ENCODE measurements at places on chromosomes 4 and X.

DNA sequence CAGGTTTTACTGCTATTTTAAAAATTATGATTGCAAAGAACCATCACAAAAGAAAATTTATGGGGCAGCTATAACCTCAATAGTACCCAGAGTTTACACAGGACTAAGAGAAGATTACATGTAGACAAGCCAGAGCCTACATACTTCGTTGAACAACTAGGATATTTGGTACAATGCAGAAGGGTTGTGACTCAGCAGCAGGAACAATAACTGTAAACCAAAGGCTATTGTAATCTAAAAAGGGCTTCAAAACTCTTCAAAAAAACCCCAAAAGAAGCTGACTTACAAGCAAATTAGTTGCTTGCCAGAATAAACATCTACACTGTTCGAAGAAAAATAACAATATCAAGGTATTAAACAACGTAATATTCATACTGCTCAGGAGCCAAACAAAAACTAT is 618.0 kb downstream of the STPG2 start:
- DNase-seq = no peak
- H3K4me1 ChIP-seq = no peaks in the 10 kb centered on the region
- H3K4me3 ChIP-seq = no peak overlapping the region
- no peaks in the 10 kb centered on the region for H3K27me3 ChIP-seq
- H3K36me3 ChIP-seq = no peaks in the 10 kb centered on the region

- H3K27ac ChIP-seq = no peak overlapping the region
- no peaks in the 10 kb centered on the region for H3K27me3 ChIP-seq
- H3K4me1 ChIP-seq = no peaks in the 10 kb centered on the region
- H3K36me3 ChIP-seq = no peaks in the 10 kb centered on the region
- no peak for DNase-seq
- H3K4me3 ChIP-seq = no peak overlapping the region
Observed at GRCh38 chr4:126137782-126138170, 823.0 kb downstream of the FAT4 start.

GRCh38 chr4:83708500-83709175 is 172.7 kb downstream of the GPAT3 start:
- H3K4me3 ChIP-seq = no peak overlapping the region
- H3K27ac ChIP-seq = no peak overlapping the region
- no peaks in the 10 kb centered on the region for H3K4me1 ChIP-seq
- H3K36me3 ChIP-seq = no peaks in the 10 kb centered on the region
- no peak for DNase-seq

GRCh38 chrX:152989292-152989658 is 4.6 kb downstream of the PNMA5 start:
- H3K4me3 ChIP-seq = no peak overlapping the region
- H3K27ac ChIP-seq = no peak overlapping the region
- no peaks in the 10 kb centered on the region for H3K4me1 ChIP-seq
- H3K36me3 ChIP-seq = no peaks in the 10 kb centered on the region
- DNase-seq = no peak
- H3K27me3 ChIP-seq = no peaks in the 10 kb centered on the region

DNA sequence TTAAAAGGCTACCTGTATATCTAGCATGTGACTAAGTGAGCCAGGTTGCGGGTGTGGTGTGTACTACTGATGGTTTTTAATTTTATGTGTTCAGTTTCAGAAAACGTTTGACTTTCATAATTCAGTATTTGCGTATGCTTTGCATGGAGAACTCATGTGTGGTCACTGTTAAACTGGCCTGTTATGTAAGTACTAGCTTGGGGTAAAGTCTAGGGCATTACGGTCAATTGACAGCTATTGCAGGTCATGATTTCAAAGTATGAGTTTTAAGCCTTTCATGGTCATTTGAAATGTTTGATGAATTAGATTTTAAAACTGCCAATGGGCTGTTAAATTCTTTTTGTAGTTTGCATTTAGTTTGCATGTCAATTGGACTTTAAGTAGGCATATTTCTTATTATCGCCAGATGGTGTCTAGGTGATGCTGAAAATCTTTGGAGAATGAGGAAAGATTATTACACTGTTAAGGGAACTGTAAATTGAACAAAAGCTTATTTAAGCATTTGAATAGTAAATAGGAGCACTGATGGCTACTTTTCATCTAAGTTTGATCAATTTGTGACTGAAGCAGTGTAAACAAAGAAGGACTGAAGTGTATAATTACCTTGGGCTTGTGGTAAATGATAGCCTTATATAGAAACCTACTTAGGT is 563.4 kb downstream of the DACH2 start:
- H3K36me3 ChIP-seq = no peaks in the 10 kb centered on the region
- no peak for DNase-seq
- no peak overlapping the region for H3K27ac ChIP-seq
- H3K27me3 ChIP-seq = no peaks in the 10 kb centered on the region
- no peak overlapping the region for H3K4me3 ChIP-seq

DNA sequence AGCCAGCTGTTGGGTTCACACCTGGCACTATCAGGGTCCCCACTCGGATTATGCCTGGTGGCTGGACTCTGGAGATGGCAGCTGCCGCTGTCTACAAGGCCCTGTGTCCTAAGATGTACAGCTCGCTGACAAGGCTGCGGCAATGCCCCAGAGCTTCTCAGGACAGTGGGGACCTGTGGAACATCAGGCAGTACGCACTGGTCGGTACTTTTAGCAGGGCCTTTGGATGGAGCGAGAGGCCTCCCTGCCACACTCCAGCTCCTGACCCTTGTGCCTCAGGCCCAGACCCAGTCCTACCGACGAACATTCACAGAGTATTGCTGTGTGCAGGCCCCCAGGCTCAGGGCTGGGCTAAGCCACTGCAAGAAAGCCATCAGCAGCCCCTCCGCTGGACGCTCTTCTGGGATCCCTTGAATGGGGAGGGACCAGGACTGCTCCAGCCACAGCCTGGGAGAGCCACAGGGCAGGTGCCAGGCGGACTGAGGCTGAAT is 45.7 kb upstream of the HMX1 start:
- no peak overlapping the region for H3K4me3 ChIP-seq
- no peaks in the 10 kb centered on the region for H3K36me3 ChIP-seq
- H3K27ac ChIP-seq = no peak overlapping the region
- H3K27me3 ChIP-seq = peaks cover 5% of the 10 kb centered on the region
- no peaks in the 10 kb centered on the region for H3K4me1 ChIP-seq

- peak overlapping the region; percentile 26 for H3K4me3 ChIP-seq
- peaks cover 10% of the 10 kb centered on the region for H3K27me3 ChIP-seq
- H3K4me1 ChIP-seq = peaks cover 11% of the 10 kb centered on the region
- H3K36me3 ChIP-seq = no peaks in the 10 kb centered on the region
- H3K27ac ChIP-seq = no peak overlapping the region
- no peak for DNase-seq
Observed at GRCh38 chr4:16082426-16083240, 1.2 kb downstream of the PROM1 start.

GRCh38 chr4:1029529-1029928 is 18.1 kb downstream of the FGFRL1 start:
- H3K27me3 ChIP-seq = no peaks in the 10 kb centered on the region
- no peaks in the 10 kb centered on the region for H3K36me3 ChIP-seq
- no peak for DNase-seq
- H3K4me1 ChIP-seq = no peaks in the 10 kb centered on the region
- no peak overlapping the region for H3K27ac ChIP-seq

DNA sequence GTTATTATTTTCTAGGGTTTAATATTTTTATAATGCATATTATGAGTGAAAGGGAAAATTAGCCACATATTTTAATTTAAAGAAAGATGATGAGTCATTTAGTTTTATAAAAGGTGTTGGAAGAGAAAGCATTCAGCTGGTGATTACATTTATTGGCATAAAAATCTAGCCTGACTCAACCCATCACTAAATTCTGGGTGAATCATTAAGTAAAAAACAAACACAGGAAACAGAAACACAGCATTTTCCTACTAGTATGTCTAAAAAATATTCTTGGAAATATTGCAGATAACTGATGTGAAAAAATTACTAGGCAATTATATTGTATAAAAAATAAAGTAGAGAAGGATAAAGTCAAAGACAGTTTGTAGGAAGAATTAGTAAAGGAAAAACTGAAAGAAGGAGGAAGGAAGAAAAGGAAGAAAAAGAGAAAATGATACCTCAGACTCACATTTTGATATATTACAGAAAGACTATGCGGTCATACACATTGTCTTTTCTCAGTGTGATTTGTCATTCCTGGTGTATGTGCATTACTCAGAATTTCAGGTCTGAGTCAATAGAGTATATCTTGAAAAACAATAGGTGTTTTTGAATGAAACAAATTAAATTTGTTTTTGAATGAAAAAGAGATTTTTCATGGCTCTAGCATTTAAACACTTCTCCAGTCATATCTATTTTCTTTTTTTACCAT is 48.0 kb upstream of the SPOCK3 start:
- no peaks in the 10 kb centered on the region for H3K4me1 ChIP-seq
- H3K27ac ChIP-seq = no peak overlapping the region
- H3K36me3 ChIP-seq = no peaks in the 10 kb centered on the region

DNA sequence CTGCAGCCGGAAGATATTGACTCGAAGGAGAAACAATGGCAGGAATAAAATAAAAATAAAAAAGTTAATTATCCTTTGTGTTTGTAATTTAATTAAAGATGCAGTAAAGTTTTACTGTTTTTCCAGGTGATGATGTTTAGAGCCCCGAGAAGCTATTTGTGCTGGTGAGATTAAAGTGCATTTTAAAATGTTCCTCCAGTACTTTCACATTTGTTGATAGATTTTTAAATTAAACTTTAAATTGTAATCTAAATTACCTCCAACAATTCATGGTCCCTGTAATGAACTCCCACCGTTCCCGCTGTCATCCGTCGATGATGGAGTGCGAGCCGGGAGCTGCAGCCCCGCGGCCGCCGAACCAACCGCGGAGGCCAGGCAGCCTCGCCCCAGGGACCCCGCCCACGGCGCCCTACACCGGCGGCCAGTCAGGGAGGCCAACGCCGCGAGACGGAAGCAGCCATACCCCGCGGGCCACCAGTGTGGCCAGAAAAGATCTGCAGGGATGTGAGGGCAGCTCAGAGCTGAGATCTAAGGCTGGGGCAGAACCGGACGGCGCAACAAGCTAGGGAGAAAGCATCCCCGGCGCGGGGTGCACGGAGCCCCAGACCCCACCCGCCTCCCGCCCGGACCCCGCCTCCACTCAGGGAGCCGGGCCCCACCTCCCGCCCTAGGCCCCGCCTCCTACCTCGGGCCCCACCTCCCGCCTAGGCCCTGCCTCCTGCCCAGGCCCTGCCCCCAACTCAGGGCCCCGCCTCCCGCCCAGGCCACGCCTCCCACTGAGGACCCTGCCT is 104.0 kb downstream of the FAM53A start:
- H3K36me3 ChIP-seq = no peaks in the 10 kb centered on the region
- peaks cover 6% of the 10 kb centered on the region for H3K4me1 ChIP-seq
- peak; percentile 64 for DNase-seq
- peak overlapping the region; percentile 42 for H3K27ac ChIP-seq
- no peaks in the 10 kb centered on the region for H3K27me3 ChIP-seq
- peak overlapping the region; percentile 45 for H3K4me3 ChIP-seq

GRCh38 chrX:147565237-147565636 is 346.5 kb upstream of the FMR1 start:
- no peaks in the 10 kb centered on the region for H3K27me3 ChIP-seq
- H3K4me1 ChIP-seq = no peaks in the 10 kb centered on the region
- H3K4me3 ChIP-seq = no peak overlapping the region
- H3K27ac ChIP-seq = no peak overlapping the region
- DNase-seq = no peak

DNA sequence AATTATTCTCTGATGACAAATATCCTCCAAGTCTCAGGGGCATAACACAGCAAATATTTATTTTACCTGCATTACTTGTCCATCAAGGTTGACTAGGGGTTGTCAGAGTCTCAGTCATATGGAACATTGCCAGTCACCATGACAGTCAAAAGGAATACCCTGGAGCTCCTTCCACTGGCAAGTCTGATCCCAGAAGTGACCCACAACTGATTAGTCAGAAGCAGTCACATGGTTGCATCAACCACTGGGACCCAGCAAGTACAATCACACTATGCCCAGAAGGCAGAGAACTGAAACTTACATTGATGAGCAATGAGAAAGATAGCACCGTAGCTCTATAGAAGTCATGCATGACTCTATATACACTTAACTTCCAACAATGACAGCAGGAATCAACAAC is 41.9 kb upstream of the SOD3 start:
- H3K27ac ChIP-seq = no peak overlapping the region
- no peak overlapping the region for H3K4me3 ChIP-seq
- DNase-seq = no peak
- no peaks in the 10 kb centered on the region for H3K27me3 ChIP-seq
- no peaks in the 10 kb centered on the region for H3K36me3 ChIP-seq
- no peaks in the 10 kb centered on the region for H3K4me1 ChIP-seq

DNA sequence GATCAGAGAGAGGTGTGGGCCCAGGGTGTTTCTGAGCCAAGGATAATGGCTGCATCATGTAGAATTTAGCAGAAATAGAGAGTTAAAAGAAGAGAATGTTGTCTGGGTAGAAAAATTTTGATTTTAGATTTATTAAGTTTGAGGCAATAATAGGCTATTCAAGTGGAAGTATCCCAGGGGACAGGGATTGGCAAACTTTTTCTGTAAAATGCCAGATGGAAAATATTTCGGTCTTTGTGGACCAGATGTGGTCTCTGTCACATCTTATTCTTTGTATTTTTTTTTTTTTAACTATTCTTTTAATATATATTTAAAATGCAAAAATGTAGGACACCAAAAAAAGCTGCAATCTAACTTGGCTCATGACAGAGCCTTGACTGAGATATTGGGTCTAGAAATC is 33.1 kb downstream of the IL15 start:
- no peaks in the 10 kb centered on the region for H3K27me3 ChIP-seq
- DNase-seq = no peak

DNA sequence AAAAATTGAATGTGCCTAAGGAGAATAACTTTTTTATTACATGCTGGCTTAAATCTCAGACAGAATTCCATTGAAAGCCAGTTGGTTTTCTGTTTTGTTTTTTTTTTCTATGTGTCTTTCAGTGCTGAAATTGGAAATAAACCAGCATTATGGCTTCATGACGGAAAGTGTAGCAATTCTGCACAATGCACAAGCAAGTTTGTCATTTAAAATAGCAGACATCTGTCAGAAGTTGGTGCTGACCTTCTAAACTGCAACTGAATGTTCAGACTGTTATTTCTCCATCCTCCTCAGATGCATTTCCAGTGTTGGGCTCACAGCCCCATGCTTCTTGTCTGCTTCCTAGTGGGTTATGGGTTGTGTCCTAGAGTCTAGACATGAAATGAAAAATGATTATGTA is 107.2 kb upstream of the LIMCH1 start:
- H3K4me3 ChIP-seq = no peak overlapping the region
- H3K36me3 ChIP-seq = no peaks in the 10 kb centered on the region
- H3K27ac ChIP-seq = no peak overlapping the region
- no peak for DNase-seq
- peaks cover 7% of the 10 kb centered on the region for H3K4me1 ChIP-seq

GRCh38 chr4:75679876-75680575 is 6.8 kb upstream of the G3BP2 start:
- no peaks in the 10 kb centered on the region for H3K36me3 ChIP-seq
- H3K4me1 ChIP-seq = no peaks in the 10 kb centered on the region
- no peak overlapping the region for H3K27ac ChIP-seq
- no peak overlapping the region for H3K4me3 ChIP-seq
- no peak for DNase-seq

- DNase-seq = no peak
- H3K4me3 ChIP-seq = no peak overlapping the region
- H3K36me3 ChIP-seq = no peaks in the 10 kb centered on the region
Observed at GRCh38 chr4:88035292-88035691, 27.9 kb downstream of the PKD2 start.
